GM10248 (cell line): ENCODE measurements at places on chromosomes 6 and 20.

- DNase-seq = no peak
These were observed 28.4 kb downstream of the MAP3K5 start for GRCh38 chr6:136763716-136764516.

GRCh38 chr20:38747495-38748096 is 664 bp upstream of the ACTR5 start:
- DNase-seq = no peak

- DNase-seq = no peak
These were observed 104.4 kb upstream of the ESR1 start for GRCh38 chr6:151702851-151703658.

DNA sequence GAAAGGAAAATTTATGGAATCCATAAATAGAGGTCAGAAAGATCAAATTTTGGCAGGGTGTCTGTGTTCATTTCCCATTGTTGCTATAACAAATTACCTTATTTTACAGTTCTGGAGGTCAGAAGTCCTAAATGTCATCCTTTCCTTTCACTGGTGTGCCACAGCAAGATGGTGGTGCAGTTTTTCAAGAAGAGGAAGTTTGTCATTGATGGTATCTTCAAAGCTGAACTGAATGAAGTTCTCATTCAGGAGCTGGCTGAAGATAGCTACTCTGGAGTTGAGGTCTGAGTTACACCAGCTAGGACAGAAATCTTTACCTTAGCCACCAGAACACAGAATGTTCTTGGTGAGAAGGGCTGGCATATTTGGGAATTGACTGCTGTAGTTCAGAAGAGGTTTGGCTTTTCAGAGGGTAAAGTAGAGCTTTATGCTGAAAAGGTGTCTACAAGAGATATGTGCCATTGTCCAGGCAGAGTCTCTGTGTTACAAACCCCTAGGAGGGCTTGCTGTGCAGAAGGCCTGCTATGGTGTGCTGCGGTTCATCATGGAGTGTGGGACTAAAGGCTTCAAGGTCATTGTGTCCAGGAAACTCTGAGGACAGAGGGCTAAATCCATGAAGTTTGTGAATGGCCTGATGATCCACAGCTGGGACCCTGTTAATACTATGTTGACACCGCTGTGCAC is 7.2 kb upstream of the CCNC start:
- DNase-seq = no peak

DNA sequence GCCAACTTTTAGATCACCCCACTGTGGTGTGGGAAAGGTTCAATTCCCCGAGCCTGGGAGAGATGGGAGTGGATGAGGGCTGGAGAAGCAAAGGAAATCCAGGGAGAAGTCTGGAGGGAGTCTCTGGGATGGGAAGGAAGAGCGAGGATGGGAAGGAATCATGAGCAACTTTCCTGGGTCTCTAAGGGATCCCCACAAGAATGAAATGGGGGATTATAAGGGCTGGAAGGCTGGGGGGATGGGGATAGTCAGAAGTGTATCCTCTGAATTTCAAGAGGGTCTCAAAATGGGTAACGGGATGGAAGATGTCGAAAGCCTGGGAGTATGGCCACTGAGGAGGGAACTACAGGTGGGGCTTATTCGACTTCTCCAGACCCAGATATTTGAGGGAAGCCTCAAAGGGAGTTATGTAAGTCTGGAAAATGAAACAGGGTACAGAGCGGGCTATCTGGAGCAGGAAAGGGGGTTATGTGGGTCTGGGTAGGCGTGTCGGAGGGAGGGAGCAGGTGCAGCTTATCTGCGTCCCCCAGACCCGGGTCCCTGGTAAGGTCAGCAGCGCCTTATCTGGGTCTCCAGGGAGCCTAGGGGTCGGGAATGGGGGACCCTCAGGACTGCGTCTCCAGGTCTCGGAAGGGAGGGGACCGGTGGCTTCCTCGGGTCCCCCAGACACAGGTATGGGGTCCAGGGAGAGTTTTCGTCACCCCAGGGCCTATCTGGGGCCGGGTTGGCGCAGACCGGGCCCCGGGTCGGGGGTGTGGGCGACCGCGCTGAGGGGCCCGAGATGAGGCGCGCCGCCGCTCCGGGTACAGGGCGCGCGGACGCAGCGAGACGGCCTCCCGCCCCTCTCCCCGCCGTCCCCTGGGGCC is 550 bp downstream of the PLAGL2 start:
- no peak for DNase-seq

GRCh38 chr20:23603321-23603720 is 2.4 kb downstream of the CST9 start:
- DNase-seq = no peak

DNA sequence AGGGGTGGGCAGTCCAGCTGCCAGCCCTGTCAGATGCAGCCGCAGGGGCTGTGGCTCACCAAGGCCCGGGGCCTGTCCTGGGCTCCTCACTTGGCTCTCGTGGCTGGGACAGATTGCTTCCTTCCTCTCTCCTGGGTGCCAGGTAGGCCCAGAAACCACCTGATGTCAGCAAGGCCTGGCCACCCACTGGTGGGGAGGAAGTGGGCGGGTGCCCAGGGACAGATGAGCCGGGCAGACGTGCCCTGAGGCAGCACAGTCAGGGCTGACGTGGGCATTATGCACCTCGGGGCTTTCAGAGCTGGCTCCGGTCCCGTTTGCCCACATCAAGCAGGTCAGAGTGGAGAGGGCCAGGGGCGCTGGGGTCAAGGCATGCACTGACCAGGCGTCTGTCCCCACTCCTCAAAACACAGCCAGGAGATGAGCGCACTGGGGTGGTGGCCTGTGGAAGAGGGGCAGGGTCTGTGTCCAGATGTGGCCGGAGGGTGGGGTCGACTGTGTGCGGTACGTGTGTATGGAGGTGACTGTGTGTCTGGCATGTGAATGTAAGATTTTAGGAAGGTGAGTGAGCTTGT is 133.2 kb upstream of the PTPN1 start:
- DNase-seq = no peak

GRCh38 chr20:57880571-57880892 is 170.7 kb upstream of the PMEPA1 start:
- DNase-seq = no peak

- DNase-seq = no peak
These were observed 146.8 kb downstream of the CDC5L start for GRCh38 chr6:44534291-44534690.

- DNase-seq = peak; percentile 8
These were observed 65.6 kb downstream of the ABHD12 start for GRCh38 chr20:25325073-25325472.

DNA sequence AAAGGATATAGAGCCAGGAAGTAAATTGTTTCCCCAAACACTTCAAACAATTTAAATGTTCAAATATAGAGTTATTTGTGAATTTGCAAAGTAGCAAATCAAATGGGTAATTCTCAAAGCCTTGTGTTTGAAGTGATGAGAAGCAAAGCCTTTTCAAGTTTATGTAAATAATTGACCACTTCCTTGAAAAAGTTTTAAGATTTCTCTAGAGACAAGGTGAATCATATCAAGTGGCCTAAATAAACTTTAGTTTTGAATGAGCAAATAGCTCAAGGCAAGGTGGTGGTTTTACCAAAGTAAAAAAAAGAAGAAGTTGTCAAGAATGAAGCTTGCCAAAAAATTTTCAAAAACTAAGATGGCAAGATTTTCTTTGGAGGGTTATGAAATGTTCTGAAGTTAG is 42.6 kb upstream of the IFNGR1 start:
- DNase-seq = peak; percentile 28

DNA sequence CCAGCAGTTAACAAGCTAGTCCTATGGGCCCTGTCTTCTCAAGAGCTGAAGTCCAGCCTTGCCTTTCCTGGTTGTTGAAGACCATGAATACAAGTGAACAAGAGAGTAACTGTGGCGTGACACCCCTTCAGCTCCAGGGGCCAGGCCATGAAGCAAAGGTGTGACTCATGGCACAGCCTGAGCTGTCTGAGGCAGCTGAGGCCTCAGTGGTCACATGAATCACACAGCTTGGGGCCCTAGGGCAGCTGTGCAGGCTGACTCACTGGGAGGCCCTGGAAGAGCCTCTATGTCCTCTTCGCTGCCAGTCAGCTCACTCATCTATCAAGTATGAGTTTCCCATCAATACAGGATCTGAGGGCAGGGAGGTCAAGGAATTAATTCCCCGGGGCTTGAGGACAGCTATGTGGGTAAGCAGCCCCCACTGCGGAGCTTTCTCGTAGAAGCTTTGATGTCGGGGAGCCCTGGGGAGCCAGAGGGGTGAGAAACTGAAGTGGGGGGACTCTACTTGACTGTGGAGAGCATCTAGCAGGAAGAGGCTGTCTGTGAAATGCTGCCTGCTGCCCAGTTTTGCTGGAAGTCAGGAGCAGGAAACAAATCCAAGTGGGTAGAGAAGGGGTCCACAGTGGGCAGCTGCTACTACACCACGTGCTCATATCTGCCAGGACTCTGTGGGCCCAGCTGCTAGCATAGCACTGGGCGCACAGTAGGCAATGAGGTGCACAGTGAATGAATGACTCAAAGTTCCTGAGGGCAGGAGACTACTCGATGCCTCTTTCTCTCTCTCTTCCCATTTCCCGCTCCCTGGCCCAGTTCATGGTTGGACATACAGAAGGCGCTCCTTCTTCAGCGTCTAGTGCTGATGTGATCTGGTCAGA is 13.7 kb upstream of the FAM83C start:
- DNase-seq = no peak

DNA sequence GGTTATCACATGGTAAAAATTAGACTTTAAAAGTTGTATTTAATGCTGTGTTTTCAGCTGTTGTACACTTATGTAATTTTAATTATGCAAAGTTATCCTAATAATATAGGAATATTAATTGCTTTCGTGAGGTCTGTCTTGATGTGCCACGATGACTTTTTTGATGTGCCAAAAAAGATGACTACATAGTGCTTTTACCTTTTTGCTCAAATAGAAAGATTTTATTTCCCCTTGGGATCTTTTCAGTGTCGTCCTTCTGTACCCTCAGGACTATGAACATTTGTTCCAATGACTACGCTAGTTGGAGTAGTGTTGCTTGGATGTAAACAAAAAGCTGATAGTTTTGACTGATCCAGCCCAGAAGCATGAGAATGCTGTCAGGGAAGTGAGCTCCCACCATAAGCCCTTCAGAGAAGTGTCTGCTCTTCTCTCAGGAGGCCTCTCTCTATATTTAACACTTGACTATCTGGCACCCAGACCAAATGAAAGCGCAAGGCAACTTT is 1.2 kb upstream of the CD164 start:
- DNase-seq = no peak

- no peak for DNase-seq
These were observed 7.2 kb upstream of the PARD6B start for GRCh38 chr20:50724112-50724725.

GRCh38 chr6:1574083-1574761 is 35.5 kb upstream of the FOXC1 start:
- no peak for DNase-seq

GRCh38 chr6:138159246-138159645 is 2.5 kb upstream of the ARFGEF3 start:
- no peak for DNase-seq

GRCh38 chr6:55046869-55047422 is 127.4 kb upstream of the HCRTR2 start:
- no peak for DNase-seq

DNA sequence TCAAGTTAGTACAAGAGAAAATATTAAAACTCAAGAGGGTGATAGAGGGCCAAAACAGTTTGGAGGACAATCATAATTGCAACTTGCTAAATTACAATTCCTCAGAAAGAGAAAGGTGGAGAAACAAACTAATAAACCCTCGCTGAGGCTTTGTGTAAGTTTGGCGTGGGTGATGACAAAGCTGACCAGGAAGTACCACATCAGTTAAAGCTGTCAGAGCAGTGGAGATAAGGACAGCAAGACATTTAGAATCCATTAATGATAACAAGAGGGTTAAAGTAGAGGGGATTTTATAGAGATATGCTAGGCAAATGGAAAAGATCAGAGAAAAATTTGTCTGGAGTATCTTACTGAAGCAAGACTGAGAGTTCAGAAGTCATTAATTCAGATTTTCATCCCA is 334.4 kb downstream of the TFAP2B start:
- DNase-seq = no peak

- no peak for DNase-seq
These were observed 26.1 kb downstream of the FARS2 start for GRCh38 chr6:5287205-5287965.

GRCh38 chr20:23386304-23387117 is 24.5 kb downstream of the GZF1 start:
- no peak for DNase-seq

- DNase-seq = no peak
These were observed 119.2 kb upstream of the LAMA2 start for GRCh38 chr6:128763599-128764300.

DNA sequence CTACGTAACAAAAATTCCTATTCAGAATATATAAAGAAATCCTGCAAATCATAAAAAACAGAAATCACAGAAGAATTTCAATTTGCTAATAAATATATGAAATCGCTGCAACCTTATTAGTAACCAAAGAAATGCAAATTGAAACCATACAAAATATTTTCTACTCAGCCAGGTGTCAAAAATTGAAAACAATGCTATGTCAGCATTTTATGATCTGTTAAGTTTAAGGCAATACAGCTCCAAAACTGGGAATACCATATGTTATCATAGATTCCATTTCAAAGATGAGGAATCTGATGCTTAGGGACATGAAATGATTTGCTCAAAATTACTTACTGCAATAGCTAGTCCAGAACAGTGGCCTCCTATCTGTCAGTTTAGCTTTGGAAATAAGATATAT is 168.9 kb downstream of the ID4 start:
- DNase-seq = no peak

- DNase-seq = peak; percentile 70
These were observed 46.2 kb upstream of the ZNF184 start for GRCh38 chr6:27518881-27519795.

GRCh38 chr6:28927846-28928245 is 4.1 kb upstream of the TRIM27 start:
- no peak for DNase-seq

DNA sequence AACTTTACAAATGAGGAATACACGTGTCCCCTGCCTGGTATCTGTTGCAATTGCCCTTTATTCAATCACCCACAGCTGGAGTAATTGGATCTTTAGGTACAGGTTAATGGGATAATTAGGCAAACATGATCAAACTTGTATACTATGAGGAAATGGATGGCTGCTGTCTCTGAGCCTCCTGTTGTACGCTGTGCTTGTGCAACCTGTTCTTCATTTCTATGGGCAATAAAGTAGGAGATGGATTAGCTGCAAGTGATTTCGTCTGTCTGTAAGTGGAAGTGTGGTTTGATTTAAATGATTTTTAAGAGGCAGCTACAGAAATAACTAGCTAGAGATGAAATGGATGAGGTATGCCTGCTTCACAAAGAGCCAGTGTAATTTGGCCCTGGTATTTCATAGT is 474.1 kb downstream of the RNF144B start:
- DNase-seq = no peak
